CD4-positive, alpha-beta T cell treated with Interleukin-6 at 100 ng/mL for 8 hours (primary cell): ENCODE measurements at places on chromosomes 13 and 19.

GRCh38 chr13:43237616-43238015 lies 214.2 kb downstream of the DNAJC15 start:
- DNase-seq, result no peak

GRCh38 chr19:53612762-53613526 lies 18.9 kb upstream of the DPRX start:
- no peak for DNase-seq

DNA sequence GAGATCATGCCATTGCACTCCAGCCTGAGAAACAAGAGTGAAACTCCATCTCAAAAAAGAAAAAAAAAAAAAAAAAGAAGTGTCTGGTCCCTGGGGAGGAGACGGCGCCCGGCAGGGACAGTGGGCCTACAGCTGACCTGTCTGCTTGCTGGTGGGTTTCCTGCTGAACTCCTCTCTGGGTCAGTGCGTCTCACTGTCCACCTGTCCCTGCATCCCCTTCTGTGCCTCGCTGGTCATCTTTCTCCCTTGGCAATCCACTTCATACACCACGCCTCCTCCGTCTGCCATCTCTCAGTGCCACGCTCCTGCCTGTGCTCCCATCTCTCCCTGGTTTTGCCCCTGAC lies 63.4 kb downstream of the ACSBG2 start:
- no peak for DNase-seq

DNA sequence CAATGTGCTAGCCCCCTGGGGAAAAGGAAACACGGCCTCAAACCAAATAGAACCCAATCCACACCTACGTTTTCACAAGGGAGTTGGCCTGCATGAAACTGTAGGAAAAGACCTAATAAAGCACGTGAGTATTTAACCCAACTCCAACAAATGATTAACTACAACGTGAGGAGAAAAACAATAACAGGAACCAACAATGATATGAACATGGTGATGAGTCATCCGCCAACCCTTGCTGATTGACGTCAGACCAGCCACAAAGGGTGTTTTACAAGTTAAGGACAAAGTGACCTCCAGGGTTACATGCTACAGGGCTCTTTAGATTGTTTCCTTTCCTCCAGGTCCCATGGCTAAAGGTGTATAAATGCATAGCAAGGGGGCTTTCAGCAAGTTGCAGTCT lies 460.5 kb downstream of the COG6 start:
- DNase-seq, result peak; percentile 37

GRCh38 chr13:52455677-52456041 lies 381 bp downstream of the CKAP2 start:
- peak; percentile 71 for DNase-seq

DNA sequence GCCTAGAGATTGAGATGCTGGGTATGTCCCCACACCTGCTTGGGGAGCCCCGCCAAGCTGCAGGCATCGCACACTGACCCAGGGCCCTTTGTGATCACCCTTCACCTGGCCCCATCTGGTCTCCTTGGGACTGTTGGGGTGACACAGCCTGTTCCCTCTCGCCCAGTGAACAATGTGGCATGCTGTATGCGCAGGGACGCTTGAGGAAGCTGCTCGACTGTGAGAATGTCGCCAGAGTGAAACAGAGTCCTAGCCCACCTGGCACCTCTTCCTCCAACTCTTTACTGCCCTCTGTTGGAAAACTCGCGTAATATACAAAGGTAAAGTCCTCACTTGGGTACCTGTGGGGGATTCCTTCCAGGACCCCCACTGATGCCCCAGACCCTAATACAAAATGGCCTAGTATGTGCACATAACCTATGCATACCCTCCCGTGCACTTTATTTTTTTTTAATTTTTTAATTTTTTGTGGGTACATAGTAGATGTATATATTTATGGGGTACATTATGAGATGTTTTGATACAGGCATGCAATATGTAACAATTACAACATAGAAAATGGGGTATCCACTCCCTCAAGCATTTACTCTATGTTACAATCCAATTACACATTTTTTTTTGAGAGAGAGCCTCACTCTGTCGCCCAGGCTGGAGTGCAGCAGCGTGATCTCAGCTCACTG lies 9.0 kb downstream of the BLOC1S3 start:
- DNase-seq, result peak; percentile 47

- DNase-seq, result no peak
Measured at GRCh38 chr13:106104281-106104901, 431.1 kb downstream of the EFNB2 start.

- no peak for DNase-seq
Measured at GRCh38 chr19:29379257-29380021, 146.4 kb upstream of the VSTM2B start.

GRCh38 chr19:51628153-51628939 lies 1.9 kb downstream of the SIGLEC5 start:
- no peak for DNase-seq

GRCh38 chr19:5448374-5448773 lies 6.8 kb upstream of the ZNRF4 start:
- no peak for DNase-seq
